Pancreas (tissue), 10 donors: ENCODE measurements at places on chromosomes 7 and 10. TPM values are rescaled to one million over a fixed set of nuclear protein-coding genes. Genes with fewer than 3 reads are reported as not detected.

GRCh38 chr7:136143271-136143670 lies 166.1 kb upstream of the MTPN start:
- no peak for DNase-seq

Gene PRSS37
- not detected for total RNA-seq

DNA sequence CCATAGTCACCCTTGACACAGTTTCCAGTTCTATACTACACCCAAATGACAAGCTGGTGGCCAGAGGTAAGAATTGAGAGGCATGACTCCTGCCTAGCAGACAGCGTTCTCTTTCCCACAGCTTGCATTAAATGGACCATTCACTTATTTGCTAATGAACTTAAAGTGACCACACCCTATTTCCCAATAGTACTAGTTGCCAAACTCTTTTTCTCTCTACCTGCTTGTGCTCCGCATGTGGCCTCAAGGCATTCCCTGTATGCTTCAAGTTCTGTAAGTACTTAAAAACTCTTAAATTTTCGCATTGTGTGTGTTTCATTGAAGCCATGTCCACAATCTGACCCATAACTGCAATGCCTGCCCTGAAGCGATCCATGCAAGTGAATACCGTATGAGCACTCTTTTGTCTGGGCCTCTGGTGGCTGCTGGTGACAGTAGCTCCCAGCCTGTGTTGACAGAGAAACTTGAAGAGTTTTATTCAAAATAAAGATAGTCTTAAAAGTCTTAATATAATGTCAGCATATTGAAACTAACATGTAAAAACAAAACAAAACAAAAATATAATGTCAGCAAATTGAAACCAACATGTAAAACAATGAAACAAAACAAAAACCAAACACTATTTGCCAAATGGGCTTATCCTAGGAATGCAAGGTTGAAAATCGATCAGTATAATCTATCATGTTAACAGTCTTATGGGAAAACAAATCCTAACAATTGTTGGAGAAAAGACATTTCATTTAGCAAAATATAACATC lies 73.6 kb downstream of the CCSER2 start:
- DNase-seq = no peak

Gene CUZD1
- total RNA-seq = 1,554 TPM

Gene UCN3
- total RNA-seq = 0.66 TPM

- DNase-seq = no peak
Measured at GRCh38 chr10:3701491-3701890, 83.5 kb downstream of the KLF6 start.

Gene TCAF2
- total RNA-seq = 1.2 TPM

DNA sequence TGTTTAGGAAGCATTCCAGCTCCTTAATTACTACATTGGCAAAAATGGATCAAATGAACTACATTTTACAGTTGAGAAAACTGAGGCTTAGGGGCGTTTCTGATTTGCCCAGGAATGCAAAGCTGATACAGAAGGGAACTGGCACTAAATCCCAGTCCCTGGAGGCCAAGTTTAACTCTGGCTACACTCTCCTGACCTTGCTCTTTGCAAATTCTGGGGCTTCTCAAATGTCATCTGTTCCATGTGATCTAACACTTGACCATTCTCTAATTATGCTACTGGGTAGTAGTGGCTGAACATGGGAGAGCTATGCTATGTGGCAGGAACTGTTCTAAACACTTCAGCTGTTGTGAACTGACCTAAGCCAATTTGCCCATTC lies 11.3 kb upstream of the HABP2 start:
- DNase-seq = no peak

Gene FZD8
- total RNA-seq = 5.0 TPM

Gene NODAL
- total RNA-seq = not detected

GRCh38 chr10:6050801-6051445 lies 11.2 kb downstream of the IL2RA start:
- peak; percentile 62 for DNase-seq

Gene ARHGAP12
- 27.0 TPM for total RNA-seq

DNA sequence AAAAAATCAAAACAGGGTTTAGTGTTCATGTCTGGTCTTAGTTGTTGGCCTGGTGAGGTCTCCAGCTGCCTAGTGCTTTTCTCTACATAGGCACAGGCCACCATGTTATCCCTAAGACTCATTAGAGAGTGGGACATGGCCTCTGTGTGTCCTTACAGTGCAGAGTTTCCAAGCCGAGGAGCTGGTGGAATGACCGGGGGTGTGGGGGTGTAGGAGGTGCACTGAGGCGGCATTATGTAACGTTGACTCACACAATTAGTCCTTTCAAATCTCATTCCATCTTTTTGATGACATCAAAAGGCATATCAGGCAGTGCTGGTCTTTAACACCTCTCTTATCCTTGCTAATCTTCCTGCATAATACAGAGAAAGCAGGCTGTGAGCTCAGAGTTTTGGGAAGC lies 71.3 kb downstream of the MTPN start:
- DNase-seq = no peak

DNA sequence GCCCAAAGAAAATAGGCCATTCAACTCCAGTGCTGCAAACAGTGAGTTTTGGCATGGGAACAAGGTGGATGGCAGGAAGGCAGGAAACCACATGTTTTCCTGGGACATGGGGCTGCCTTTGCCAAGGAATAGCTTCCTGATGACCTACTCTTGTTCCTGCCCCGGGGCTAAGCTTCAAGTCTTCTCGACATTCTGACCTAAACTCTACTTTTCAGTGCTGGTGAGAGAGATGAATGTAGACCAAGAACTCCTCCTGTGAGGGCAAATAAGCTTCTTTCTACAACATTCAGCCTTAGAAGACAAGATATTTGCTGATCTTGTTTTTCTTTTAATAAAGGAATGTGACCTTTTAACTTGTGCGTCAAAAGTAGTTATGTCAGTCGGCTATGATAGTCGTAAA lies 199.0 kb downstream of the GPR37 start:
- no peak for DNase-seq

DNA sequence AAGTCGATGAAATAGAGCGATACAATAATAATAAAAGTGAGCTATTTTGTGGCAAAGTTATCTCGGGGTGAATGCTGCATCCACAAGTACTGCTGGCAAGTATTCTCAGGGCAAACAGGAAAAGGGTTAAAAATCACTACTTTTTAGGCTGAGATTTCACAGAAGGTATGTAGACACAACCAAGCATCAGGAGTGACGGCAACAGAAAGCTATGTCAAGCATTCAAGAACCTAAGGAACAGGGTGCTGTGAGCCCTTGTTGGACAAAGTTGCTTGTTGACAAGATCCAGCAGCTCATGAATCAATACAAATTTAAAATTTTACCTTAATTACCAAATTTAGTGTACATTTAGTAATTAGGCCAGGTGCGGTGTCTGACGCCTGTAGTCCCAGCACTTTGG lies 41.2 kb upstream of the C1QL3 start:
- DNase-seq = no peak

- peak; percentile 83 for DNase-seq
Measured at GRCh38 chr10:103660364-103661197, 167.1 kb downstream of the NEURL1 start.

Gene RAB11FIP2
- 6.4 TPM for total RNA-seq

Gene CCDC172
- not detected for total RNA-seq

DNA sequence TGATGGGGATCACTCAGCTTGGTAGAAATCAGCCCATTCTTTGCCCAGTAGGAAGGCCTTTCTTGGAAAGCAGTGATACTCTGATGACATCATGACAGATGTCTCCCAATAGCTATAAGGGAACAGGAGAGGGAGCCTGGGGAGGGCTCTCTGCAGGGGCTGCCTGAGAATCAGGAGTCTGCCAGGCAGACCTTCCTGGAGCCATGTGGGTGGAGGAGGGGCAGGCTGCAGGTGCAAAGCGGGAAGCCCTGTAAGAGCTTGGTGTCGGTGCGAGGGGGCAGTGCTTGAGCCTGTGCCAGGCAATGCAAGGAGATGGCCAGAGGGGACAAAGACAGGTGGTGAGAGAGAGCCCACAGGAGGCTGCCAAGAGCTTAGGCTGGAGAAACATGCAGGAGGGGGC lies 5.0 kb upstream of the TNS3 start:
- DNase-seq = no peak

DNA sequence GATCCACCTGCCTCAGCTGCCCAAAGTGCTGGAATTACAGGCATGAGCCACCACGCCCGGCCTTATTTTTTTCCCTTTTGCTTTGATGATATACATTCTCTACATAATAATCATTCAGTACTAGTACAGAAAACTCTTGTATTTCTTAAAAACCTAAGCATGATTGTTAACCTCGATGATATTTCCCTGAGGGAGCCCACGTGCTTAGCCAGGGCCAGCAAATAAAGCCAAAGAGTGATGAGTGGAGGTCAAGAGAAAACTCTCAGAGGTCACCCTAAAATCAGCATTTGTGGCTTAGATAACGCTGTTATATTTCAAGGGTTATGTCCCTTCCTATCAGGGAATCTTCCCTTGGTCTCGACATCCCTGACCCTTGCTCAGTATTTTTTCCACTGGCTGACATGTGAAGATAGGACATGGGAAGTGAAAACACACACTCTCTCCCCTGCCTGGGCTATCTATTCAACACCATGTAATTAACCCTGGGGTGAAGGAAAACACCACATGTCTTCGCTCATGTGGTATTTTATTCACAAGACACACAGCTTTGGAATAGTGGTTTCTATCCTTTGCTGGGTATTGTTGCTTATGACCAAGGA lies 12.6 kb downstream of the FAM200A start:
- DNase-seq = no peak

DNA sequence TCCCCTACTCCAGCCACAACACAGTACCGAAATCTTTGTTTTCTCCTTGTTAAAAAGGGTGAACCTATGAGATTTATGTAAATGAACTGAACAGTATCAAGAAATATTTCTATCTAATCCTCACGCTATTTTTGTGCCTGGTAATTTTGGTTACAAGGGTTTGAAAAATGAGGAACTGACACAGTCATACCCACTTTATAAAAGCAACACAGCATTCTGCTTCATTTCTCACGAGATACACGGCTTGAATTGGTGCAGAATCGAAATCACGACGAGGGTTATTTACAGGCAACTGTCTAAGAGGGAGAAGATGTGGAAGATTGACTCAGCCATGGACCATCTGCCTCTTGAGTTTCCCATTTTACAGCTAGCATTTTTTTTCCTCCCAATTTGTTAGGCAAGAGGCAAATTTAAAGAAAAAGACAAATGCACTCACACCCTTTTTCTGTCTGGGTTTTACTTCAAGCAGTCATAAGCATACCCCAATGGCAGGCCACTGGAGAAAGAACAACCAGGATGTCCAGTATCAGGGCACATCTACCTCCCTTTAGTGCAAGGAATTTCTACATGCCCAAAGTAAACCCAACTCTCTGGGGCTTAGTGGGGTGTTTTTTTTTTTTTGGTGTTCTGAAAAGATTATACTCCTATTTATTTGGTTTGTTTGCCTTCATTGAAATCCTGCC lies 108.1 kb downstream of the ITGB8 start:
- no peak for DNase-seq

Gene VSTM4
- total RNA-seq = 2.4 TPM

- no peak for DNase-seq
Measured at GRCh38 chr7:2353113-2353935, 1.3 kb upstream of the EIF3B start.

GRCh38 chr10:6499974-6500373 lies 80.1 kb downstream of the PRKCQ start:
- DNase-seq = no peak

GRCh38 chr10:52599551-52600200 lies 172.9 kb downstream of the MBL2 start:
- DNase-seq = no peak

DNA sequence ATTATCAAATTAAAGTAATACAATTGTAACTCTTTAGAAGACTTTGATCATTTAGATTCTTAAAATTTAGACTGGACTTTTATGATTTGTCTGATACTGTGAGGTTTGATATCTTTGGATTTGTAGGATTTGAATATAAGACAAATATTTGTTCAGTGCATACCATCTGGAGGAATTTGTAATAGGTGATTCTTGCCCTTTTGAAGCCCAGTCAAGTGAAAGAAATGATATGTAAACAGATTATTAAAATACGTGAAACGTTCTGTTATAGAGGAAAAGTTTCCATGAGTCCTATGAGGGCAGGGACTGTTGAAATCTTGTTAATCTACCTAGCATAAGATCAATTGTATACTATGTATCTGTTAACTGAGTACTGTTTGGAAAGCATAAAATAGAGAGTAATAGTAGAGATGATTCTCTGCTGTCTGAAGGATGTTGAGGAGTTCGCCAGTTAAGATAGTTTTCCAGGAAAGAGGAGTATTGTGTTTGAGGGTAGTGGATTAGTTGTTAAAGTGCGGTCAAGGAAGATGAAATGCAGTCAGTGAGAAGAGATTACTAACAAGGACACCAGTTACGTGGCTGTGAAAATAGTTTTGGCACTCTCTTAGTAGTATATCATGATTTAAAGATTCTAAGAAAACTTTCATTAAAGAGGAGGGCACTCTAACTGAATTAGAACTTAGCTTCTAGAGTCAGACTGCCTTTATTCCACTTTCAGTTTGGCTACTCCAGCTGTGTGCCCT lies 14.4 kb downstream of the PDCD4 start:
- DNase-seq = no peak

DNA sequence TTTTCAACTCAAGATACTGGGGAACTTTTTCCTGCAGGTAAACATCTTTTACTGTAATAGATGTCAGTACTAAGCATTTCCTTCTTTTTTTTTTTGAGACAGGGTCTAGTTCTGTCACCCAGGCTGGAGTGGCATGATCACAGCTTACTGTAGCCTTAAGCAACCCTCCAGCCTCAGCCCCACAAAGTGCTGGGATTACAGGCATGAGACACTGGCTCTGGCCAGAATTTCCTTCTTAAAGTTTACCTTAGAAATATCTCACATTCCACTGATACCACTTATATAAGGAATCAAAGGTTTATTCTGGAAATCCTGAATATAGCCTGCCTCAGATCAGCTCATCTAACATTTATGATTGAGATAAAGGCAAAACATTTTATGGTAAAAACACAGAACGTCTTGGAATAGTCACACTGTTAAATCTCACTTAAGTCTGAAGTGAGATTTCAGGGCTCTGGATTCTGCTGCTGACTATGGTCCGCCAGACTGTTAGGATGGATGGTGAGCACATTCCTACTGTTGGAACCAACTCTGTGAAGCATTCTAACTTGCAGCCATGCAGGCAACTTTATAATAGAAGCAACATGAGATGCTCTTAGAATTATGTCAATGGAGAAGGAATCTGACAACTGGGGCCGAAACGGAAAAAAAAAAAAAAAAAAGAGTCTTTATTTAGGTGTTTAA lies 151.9 kb downstream of the ZMYND11 start:
- DNase-seq = no peak

GRCh38 chr10:24971374-24971773 lies 19.0 kb upstream of the PRTFDC1 start:
- DNase-seq = no peak

DNA sequence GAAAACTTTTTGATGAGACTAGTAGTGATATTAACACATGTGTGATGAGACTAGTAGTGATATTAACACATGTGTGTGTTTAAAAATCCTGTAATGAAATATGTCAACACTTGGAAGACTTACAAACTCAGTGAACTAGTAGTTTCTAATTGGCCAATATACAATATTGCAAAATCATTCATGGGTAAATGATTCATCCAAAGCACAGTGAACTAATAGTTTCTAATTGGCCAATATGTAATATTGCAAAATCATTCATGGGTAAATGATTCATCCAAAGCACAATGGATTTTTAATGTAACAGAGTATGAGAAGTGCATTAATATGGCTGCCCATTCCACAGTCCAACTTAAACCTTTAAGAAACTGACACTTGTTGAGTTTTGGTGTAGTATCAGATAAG lies 77.8 kb downstream of the ATAD1 start:
- DNase-seq = no peak

Gene GNAT3
- 1.2 TPM for total RNA-seq

Gene CPXM2
- total RNA-seq = 2.3 TPM

GRCh38 chr7:151777908-151778670 lies 98.8 kb downstream of the PRKAG2 start:
- DNase-seq = no peak
